ENCODE measurements at places on chromosomes 7 and 10.

- DNase-seq: no peak
Measured at GRCh38 chr10:116014871-116015582, 258.0 kb downstream of the GFRA1 start.

GRCh38 chr7:104805449-104806317, 208.3 kb upstream of the KMT2E start:
- DNase-seq: no peak

DNA sequence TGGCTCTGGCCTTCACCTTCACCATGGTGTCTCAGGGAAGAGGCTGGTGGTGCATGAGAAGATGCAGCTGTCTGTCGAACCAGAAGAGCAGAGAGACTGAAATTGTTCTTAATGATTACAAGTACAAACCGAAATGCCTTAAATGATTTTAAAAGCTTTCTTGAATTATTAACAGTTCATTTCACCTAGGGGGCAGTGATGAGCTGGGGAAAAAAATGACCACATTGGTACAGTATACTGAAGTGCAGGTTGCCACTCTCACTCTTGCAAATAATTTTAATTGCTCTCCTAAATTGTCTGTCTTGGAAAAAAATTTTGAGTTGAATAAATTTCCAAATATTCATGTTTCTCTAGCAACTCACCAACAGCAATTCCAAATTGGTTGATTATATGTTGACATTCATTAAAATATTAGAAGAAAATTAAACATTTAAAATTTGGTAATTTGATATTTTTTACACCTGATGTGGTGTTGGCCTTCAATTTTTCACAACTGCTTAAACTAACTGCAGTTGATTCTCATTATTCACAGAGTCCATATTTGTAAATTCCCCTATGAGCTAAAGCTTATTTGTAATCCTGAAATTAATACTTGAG, 692.6 kb downstream of the ZWINT start:
- no peak for DNase-seq

- DNase-seq: no peak
Measured at GRCh38 chr10:133042061-133042460, 45.7 kb upstream of the ADGRA1 start.

GRCh38 chr7:131190146-131190545, 137.5 kb upstream of the MKLN1 start:
- no peak for DNase-seq

- DNase-seq: no peak
Measured at GRCh38 chr7:45569290-45569685, 4.9 kb upstream of the ADCY1 start.

DNA sequence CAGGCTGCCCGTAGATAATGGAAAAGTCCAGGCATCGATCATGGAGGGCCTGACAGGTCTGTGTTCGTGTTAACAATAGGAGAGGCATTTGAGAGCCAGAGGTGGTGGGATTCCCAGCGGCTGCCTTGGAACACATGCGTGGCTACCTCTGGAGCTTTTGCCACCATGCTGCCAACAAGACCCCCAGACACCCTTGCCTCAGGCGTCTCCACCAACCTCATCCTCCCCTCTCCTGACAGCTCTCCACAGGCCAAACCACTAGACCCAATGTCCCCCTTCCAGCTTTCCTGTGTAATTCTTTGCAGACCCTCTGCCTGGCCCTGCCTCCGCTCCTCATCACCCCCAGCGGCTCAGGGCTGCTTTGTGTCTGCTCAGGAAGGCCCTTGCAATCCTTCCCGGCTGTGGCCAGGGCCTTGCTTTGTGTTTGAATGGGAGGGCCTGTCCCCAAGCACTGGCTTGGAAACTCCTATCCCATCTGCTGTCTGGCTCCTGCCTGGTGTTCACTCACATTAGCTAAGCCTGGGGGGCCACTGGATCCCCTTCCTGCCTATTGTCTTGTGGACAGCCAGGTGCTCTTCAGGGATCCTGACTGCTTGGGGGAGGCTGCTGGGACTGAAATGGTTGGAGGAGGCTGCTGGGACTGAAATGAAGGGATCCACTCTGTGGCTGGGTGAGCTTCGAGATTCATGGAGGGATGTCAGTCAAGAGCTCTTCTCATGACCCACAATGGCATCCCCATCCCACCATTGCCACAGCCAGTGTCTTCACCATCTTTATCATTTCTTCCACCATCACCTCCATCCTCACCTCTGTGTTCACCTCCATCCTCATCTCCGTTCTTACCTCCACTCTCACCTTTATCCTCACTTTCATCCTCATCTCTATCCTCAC, 60.8 kb upstream of the ELN start:
- DNase-seq: no peak

DNA sequence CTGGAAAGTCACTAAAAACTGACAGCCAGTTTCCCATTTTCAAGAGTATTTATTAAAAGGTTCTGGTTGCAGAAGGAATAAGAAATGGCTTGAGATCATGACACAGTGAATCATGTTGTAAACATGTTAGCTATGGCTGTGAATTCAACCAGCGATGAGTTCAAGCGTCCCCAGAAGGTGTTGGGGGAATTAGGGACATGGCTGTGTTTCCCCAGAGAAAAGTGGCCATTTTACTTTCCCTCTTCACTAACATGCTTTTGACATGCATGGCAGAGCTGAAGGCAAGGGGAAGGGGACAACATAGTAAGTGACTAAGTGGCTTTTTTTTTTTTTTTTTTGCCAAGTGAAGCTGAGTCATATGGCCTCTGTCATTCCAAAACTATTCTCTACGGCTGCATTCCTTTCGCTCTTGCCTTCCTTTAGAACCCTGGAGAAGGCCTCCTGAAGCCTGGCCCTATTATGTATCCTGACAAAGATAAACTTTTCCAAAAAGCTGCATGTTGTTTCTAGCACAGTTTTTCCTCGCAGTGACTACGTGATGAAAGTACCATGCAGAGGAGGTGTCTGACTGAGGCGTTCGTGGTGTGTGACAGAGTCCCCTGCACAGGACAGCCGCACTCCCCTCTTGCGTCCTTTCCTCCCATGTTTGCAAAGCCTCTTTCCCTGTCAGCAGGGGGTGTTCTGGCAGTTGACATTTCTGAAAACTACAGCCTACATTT, 46.9 kb downstream of the EGFR start:
- DNase-seq: no peak

DNA sequence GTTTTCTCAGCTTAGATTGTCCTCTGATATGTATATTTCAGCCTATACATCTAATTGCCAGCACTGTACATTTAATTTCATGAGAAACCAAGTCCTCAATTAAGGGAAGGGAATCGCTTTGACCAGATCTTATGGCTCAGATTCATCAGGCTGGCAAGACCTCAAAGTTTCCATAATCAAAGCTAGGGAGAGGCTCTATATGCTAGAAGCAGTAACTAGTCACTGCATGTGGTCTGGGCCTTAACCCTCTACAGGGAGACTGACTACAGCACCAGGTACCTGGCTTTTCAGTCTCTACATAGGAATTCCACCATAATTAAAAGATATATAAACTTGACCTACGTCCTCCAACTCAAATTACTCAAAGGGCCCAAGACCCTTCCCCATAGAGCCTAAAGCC, 97.4 kb upstream of the JAZF1 start:
- no peak for DNase-seq

GRCh38 chr10:131703541-131703940, 197.3 kb upstream of the PPP2R2D start:
- no peak for DNase-seq

DNA sequence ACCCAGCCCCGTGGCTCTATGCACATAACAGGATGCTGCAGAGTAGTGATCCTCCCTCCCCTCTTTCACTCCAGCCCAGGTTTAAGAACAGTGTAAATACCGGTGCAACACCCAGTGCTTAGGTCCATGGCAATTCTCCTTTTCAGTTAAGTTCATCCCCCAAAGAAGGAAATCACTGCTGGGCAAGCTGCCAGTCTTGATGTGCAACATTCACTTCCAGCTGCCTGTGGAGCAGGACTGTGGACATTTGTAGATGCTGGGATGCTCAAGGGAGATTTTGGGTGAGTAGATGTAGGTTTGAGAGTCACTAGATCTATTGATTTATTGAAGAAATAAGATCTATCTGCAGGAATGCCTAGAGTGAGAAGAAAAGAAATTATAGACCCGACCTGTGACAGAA, 294.3 kb upstream of the KIAA1217 start:
- DNase-seq: no peak

- DNase-seq: no peak
Measured at GRCh38 chr10:100519311-100520051, at the start of gene SEC31B. SEC31B (minus strand) TSS chr10:100519861; CDS start chr10:100516952, 2,909 bp downstream.

- DNase-seq: no peak
Measured at GRCh38 chr7:121510302-121510701, 114.2 kb upstream of the FAM3C start.

- no peak for DNase-seq
Measured at GRCh38 chr7:23161482-23161881, 20.4 kb upstream of the NUP42 start.

DNA sequence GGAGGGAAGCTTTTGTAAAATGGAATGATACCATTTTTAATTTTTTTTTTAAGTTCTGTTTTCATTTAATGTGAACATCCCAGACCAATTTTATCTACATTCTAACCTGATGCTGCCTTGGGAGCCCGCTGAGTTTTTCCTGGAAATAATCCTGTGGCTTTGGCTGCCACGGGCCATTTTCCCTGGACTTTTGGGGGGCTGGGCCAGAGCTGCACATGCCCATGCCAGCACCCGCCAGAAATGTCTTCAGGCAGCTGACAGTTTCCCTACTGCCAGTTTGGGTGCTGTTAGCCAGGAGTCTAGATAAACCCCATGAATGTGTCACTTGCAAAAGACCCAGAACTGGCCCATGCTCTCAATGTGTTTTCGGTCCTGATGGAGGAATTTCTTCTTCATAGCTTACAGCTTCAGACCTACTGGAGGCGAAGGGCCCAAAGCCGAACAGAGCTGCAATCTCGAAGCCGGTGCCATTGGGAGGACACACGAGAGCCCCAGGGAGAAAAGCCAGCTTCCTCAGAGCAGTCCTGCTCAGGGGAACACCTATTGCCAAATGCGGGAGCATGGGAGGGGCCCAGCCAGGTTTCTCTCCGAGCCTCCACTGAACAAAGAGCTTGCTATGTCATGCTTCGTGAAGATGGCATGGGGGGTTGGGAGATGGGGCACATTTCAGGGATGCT, 444.2 kb upstream of the MKI67 start:
- DNase-seq: no peak

DNA sequence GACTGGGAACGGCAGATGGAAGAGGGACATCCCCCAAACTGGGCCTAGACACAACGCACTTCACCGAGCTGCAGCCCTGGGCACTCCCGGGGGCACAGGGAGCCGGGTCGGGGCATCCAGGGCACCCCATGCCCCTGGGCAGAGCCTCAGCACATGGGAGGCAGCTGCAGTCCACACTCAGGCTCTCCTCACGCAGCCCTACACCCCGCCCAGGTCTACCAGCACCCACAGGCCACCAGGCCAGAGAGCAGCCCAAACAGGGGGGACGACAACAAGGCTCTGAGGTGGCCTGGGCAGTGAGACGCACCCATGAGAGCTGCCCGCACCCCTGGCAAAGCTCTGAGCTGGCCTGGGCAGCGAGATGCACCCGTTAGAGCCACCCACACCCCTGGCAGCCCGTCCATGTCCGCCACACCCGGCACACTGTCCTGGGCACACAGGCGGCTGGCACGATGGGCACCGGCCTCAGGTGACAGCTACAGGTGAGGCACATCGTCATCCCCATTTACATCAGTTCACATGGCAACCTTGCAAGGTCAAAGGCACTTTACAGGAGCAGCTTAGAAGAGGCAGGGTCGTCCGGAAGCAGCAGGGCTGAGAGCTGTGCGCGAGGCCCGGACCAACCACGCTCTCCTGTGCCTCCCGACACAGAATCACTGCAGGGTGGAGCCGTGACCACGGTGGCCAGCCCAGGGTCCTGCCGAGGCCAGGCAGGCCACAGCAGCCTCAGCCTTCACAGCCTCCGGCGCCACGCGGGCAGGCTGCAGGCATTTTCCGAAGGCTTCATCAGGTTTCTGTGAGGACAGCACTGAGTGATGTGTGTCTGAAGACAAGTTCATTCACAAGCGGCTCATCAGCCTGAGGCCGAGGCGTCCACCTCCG, 228.6 kb downstream of the MAD1L1 start:
- peak; percentile 18 for DNase-seq

GRCh38 chr7:107579554-107579884, 527 bp upstream of the BCAP29 start:
- no peak for DNase-seq

DNA sequence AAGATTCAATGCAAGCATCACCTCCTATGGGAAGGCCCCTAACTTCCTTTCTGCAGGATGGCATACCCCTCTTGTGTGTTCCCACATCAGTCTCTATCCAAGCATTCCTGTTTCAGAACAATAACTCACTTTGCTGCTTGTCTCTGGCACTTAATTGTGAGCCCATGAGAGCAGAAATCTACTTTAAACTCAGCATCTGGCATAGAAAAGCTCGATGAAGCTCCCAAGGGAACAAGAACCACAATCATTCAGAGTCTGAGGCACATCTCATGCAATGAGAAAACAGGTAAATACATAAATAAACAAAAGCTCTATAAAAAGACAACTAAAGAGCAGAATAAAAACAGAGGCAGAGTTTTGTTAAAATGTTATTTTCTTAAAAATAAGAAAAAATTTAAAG, 66.2 kb downstream of the VPS41 start:
- DNase-seq: no peak

GRCh38 chr7:134850066-134850465, 70.6 kb downstream of the CALD1 start:
- DNase-seq: no peak

DNA sequence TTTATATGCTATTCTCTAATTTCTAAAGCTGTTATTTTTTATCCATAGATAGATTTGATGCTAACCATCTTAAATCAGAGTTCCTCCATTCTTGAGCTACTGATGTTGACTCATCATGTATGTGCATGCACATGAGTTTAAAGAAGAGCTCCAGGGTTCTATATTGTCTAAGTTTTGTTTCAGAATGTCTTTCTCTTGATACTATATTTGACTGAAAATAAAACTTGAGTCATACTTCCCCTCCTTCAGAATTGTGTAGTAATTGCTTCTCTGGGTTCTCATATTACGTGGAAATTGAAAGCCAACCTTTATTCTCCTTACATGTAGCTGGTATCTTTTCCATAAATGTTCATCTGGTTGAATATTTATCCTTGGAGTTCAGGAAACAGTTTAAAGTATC, 89.4 kb downstream of the LRRTM3 start:
- no peak for DNase-seq

GRCh38 chr10:104303594-104304355, 34.5 kb downstream of the ITPRIP start:
- DNase-seq: no peak

DNA sequence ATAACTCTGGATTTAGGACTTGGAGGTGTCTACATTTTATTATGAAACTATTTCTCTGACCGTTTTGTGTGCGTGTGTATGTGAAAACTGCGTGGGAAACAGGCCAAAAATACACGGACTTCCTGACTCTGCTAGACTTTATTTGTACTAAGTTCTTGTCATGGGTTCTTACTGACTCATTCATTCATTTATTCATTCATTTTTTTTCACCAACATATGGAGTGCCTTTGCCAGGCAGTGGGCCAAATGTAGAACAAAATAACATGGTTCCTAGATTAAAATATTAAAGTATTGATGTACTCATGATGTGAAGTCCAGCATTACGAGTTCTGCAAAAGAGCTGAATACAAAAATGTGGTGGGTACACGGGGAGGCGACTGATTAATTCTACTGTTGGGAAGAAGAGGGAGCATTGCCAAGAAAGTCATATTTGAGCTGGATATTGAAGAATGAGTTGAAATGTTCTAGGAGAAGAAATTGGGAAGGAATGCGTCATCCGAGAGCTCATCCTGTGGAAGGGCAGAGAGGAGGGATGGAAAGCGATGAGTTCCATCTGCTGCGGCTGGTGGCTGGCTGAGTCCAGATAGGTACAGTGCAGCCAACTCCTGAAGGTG, 24.6 kb downstream of the CACNB2 start:
- DNase-seq: peak; percentile 36
